ENCODE measurements at places on chromosomes 12 and 14.

DNA sequence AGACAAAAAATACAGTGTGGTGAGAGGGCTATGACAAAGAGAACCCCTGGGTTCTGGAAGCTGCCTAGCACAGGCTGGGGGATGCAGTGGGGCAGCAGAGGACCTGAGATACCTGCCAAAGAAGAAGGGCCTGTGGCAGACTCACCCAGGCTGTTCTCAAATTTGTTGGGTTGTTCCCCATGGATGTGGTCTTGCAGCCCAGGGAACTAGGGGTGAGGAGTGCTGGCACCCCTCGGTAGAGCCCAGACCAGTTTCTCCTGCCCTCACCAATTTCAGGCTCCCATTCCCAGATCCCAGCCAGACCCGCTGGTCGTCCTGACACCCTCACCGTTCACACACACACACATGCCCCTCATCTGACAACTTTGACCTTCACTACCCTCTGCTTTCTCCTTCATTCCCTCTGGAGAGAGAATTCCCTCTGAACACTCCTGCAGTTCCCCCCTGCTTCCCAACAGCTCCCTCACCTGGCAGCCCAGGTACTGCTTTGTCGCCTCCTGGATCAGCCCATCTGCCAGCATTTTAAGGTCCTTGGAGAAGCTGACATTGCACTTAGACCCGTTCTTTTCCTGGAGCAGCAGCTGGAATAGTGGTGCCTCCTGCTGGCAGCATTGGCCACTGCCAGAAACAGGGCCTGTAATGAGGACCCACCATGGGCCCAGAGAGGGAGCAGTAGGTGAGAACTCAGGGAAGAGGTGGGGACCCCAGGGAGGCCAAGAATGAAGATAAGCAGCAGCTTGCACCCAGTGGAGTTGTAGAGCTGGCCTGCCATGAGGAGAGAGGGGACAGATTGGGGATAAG lies 5.9 kb upstream of the GDF11 start:
- H3K4me1 ChIP-seq: peaks cover 25% of the 10 kb centered on the region
- no peak overlapping the region for H3K4me3 ChIP-seq
- peaks cover 5% of the 10 kb centered on the region for H3K27me3 ChIP-seq
- H3K36me3 ChIP-seq: no peaks in the 10 kb centered on the region
- peak; percentile 91 for DNase-seq

GRCh38 chr12:21860128-21860527 lies 81.1 kb downstream of the ABCC9 start:
- no peaks in the 10 kb centered on the region for H3K36me3 ChIP-seq
- no peaks in the 10 kb centered on the region for H3K4me1 ChIP-seq
- H3K4me3 ChIP-seq: no peak overlapping the region
- DNase-seq: no peak

DNA sequence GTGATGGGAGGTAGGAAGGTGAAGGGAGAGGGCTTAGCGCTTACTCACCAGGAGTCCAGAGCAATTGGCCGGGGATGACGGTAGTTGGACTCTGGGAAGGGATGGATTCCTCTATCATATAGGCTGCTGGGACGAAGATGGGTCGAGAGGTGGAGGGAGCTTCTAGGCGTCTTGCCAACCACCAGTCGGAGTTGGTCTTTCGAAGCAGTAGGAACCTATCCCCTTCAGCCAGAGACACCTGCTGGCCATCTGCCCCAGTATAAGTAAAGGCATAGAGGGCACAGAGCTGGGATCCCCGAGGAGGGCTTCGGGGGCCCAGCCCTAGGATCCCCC lies 657 bp downstream of the ARHGAP9 start:
- DNase-seq: no peak
- H3K36me3 ChIP-seq: no peaks in the 10 kb centered on the region
- H3K27ac ChIP-seq: peak overlapping the region; percentile 80

DNA sequence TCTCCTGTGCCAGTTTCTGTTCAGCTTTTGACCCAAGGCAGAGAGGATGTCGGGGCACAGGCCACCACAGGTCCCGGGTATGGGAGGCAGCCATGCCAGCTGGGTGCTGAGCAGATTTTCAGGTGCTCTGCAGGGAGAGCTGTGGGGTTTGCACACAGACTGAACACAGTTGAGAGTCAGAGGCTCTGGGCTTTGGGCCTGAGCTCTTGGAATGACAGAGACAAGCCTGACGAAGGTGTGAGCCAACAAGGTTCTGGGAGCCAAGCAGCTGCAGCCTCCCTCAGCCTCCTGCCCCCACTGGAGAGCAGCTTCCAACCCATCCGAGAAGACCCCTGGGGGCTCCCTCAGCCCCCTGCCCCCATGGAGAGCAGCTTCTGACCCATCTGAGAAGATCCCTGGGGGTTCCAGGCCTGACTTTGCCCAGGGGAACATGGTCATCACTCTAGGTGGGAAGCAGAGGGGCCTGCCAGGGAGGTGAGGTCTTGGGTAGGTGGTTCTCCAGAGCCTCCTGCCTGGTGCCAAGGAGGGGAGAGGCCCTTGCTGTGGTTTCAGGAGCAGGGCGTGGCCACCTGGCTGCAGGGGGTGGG lies 13.8 kb downstream of the FBRSL1 start:
- peak overlapping the region; percentile 50 for H3K27ac ChIP-seq
- H3K27me3 ChIP-seq: no peaks in the 10 kb centered on the region
- peaks cover 5% of the 10 kb centered on the region for H3K36me3 ChIP-seq
- H3K4me1 ChIP-seq: peaks cover 90% of the 10 kb centered on the region
- no peak overlapping the region for H3K4me3 ChIP-seq

- no peak overlapping the region for H3K27ac ChIP-seq
- no peak for DNase-seq
- H3K4me3 ChIP-seq: no peak overlapping the region
Observed at GRCh38 chr12:54824402-54824801, 29.9 kb upstream of the MUCL1 start.

DNA sequence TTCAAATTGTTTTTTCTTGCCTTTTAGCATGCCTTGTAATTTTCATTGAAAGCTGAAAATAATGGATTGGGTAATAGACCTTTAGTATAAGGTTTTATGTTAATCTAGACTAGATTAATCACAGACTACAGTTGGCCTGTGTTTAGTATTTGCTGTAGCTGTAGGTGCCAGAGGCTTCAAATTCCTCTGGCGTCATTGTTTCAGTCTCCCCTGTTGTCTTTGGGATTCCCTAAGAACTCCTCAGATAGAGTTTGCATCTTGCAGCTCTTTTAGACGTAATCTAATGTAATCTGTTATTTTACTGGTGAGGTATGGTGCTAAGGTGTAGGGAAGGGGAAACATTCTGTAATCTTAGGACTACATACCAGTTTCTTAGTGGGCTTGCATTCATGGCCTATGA lies 113.0 kb downstream of the RGS6 start:
- no peaks in the 10 kb centered on the region for H3K36me3 ChIP-seq
- no peaks in the 10 kb centered on the region for H3K27me3 ChIP-seq
- H3K27ac ChIP-seq: no peak overlapping the region
- DNase-seq: no peak
- no peak overlapping the region for H3K4me3 ChIP-seq

DNA sequence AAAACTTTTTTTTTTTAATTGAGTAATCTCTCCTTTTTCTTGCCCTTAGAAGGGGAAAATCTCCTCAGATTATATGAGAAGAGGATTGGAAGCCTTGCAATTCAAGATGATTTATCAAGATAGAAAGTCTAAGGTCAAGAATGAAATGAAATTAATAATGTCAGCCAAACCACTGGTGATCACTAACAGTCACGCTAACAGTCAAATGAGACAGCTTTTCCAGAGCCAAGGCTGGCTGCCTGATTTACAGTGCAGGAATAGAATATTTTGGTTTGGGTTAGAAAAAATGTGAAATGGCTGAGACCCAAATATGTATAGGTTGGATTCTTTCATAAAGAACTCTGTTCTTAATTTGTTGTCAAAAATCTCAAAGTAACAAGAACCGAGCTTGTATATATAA lies 204.3 kb downstream of the PPM1H start:
- DNase-seq: no peak
- no peak overlapping the region for H3K4me3 ChIP-seq
- no peak overlapping the region for H3K27ac ChIP-seq
- no peaks in the 10 kb centered on the region for H3K36me3 ChIP-seq
- H3K27me3 ChIP-seq: no peaks in the 10 kb centered on the region

DNA sequence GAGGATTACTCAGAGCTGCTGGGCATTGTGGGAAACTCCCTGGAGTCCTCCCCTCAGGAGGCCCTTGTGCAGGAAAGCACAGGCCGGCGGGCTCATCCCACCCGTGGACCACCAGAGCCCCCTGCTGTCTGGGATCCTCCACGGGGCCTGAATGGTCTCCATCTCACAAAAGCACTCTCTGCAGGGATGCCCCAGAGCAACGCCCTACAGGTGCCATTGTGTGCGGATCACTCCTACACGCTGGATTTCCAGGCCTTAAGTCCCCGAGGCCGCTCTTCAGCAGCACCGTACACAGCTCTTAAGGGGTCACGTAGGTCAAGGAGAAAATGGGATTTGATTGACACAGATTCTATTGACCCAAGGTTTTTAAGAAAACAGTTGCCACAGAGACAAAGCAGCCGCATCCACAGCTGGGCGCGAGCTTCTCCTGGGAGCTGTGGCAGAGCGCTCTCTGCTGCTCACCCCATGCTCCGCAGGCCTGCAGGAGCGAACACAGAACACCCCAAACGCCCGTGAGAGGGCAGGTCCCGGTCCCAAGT lies 36.7 kb upstream of the RIMBP2 start:
- peaks cover 32% of the 10 kb centered on the region for H3K27me3 ChIP-seq
- no peaks in the 10 kb centered on the region for H3K36me3 ChIP-seq
- peak; percentile 12 for DNase-seq

GRCh38 chr12:1544996-1545700 lies 49.2 kb downstream of the FBXL14 start:
- H3K4me3 ChIP-seq: no peak overlapping the region
- no peak overlapping the region for H3K27ac ChIP-seq
- no peak for DNase-seq
- peaks cover 13% of the 10 kb centered on the region for H3K4me1 ChIP-seq
- H3K27me3 ChIP-seq: no peaks in the 10 kb centered on the region

DNA sequence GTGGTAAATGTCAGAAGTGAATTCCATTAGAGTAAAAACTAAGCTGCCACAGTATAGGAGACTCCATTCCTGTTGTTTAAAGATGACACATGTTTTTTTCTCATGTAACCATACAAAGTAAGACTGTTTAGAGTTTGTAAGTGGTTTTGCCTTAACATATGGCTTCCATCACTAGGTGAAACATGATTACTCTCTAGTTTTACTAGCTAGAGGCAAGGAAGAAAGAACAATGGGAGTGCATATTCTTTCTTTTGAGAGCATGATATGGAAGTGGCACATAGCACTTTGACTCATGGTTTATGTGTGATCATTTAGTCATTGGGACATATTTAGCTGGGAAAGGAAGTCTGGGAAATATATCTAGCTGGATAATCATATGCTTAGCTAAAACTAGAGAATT lies 7.7 kb downstream of the ATF7IP start:
- DNase-seq: peak; percentile 19
- peaks cover 22% of the 10 kb centered on the region for H3K4me1 ChIP-seq
- no peak overlapping the region for H3K4me3 ChIP-seq
- H3K27me3 ChIP-seq: no peaks in the 10 kb centered on the region
- no peaks in the 10 kb centered on the region for H3K36me3 ChIP-seq

DNA sequence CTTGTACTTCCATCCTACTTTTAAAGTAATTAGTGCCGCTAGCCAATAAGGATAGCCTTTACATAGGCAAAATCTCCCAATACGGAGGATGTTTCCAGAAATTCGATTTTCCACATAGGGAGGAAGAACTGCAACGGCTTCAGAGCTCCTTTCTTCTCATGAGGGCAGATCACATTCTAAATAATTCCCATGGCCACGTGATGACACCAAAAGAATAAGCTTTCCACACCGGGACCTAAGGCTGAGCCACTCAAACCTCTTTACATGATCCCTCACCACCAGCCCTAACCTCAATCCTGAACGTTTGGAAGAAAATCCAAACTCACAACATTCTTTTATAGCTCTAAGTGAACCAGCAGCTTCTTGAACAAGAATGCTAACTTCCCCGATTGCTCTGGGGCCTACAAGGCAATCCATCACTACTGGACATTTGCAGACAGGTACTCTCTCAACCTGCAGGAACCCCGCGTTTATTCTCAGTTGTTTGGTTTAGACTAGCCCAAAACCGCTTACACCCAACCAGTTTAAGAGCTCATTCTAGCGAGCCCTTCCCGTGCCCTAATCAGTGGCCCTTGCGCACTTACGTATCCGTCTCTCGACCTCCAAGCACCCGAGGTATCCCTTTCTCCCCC lies 884 bp downstream of the CAPRIN2 start:
- H3K27ac ChIP-seq: peak overlapping the region; percentile 91
- H3K4me1 ChIP-seq: peaks cover 38% of the 10 kb centered on the region
- H3K36me3 ChIP-seq: no peaks in the 10 kb centered on the region
- peak overlapping the region; percentile 87 for H3K4me3 ChIP-seq

DNA sequence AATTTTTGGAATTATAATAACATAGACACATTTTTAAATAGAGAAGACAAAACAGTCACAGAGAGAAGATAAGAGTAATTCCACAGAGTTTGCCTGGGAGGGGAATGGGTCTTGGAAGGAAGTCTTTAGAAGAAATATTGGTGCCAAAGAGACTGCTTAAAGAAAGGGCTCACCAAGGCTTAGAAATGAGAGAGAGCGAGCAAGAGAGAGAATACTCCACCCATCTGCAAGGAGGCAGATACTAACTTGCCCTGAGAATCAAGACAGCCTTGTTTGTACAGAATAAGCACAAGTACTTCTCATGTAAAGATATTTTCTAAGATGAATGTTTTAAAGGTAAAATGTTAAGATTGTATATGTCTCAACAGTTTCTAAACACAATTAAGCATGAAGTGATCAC lies 165.5 kb downstream of the SLC38A4 start:
- peaks cover 8% of the 10 kb centered on the region for H3K4me1 ChIP-seq
- H3K27me3 ChIP-seq: no peaks in the 10 kb centered on the region
- no peaks in the 10 kb centered on the region for H3K36me3 ChIP-seq
- no peak overlapping the region for H3K4me3 ChIP-seq
- peak overlapping the region; percentile 65 for H3K27ac ChIP-seq
- peak; percentile 30 for DNase-seq

DNA sequence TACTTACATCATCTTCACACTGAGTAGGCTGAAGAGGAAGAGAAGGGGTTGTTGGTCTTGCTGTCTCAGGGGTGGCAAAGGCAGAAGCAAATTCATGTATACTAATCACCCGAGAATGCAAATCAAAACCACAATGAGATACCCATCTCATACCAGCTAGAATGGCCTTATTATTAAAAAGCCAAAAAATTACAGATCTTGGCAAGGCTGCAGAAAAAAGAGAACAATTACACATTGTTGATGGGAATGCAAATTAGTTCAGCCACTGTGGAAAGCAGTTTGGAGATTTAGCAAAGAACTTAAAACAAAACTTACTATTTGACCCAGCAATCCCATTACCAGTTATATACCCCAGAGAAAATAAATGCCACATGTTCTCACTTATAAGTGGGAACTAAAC lies 154.9 kb downstream of the SEC23A start:
- no peaks in the 10 kb centered on the region for H3K4me1 ChIP-seq
- H3K27ac ChIP-seq: no peak overlapping the region
- no peaks in the 10 kb centered on the region for H3K27me3 ChIP-seq
- no peaks in the 10 kb centered on the region for H3K36me3 ChIP-seq
- DNase-seq: no peak

Measured in stomach (tissue), 19 donors.